ENCODE measurements at places on chromosomes 2 and 18. TPM values are rescaled to one million over a fixed set of nuclear protein-coding genes. Genes with fewer than 3 reads are reported as not detected.

DNA sequence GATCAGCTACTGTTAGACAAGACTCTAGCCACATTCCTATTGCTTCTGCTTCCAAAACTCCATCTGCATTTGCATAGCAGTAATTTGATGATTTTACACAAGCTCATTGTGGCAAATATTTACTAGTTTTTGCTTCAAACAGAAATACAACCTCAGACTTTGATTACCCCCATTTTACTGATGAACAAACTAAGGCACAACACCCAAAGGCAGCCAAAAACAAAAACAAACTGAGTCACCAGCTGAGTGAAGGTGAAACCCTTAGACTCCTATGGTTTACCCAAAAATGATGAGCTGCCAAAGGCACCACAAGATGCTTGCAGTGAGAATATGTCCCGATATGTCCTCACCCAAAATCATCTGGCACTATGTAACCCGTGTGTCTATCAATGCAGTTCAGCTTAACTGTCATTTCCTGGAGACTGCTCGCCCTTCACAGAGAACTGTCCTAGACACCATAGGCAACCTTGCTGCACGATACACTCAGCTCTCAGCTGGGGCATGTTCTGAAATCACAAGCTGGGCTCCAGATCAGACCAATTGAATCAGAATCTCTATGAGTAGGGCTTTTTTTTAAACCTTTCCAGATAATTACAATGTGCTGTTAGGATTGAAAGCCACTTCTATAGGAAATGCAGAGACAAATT, 4.1 kb upstream of the EVA1A start:
- DNase-seq: no peak

The CXCR1 gene
- not detected for total RNA-seq

DNA sequence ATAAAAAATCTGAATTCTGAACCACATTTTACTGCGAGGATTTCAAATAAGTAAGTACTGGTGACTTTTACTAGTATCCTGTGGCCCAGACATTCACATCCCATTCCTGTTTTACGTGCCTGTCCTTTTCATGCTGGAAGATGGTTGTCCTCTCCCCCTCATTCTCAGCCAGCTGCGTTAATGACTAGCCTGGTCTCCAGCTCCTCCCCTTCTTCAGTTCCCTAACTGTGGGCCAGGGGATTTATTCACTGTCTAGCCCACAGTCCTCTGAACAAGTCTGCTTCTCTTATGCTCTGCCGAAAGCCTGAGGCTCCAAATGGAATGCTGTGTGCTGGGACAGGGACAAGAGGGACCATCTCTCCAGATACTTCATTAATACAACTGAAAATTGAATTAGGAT, 373.9 kb downstream of the PTPRM start:
- no peak for DNase-seq

DNA sequence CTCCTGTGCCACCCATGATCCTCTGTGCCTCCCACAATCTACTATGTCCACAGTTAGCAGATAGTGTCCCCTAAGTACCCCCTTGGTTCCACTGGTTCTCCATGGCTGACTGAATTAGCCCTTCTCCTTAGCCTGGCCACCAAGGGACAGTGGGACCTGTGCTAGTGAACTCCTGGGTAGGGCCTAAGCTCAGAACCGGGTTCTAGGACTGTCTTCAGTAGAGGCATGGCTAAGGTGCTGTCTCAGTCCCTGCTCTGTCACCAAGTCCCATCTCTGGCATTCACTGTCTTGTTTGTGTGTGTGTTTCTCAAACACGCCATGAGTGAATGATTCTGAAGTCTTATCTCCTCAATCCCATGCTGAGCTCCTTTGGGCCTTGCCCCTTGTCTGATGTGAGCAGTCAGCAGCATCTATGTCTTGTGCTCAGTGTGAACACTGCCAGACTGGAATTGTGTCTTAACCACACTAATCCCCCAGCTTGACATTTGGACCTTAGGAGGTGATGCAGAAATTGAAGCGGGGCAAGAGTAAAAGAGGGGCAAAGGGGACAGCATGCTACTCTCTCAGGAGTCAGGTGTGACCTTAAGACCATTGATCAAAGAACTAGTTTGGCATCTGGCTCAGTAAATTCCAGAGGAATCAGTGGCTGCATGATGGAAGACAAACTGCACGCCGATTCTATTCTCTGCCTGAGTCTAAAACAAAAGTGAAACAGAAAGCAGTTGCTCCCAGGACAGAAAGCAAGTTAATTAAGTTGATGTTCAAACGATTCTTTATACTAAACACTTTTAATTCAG, 190.5 kb downstream of the ALPK2 start:
- no peak for DNase-seq

- peak; percentile 58 for DNase-seq
These were observed 36.8 kb upstream of the EML4 start for GRCh38 chr2:42132191-42132965.

DNA sequence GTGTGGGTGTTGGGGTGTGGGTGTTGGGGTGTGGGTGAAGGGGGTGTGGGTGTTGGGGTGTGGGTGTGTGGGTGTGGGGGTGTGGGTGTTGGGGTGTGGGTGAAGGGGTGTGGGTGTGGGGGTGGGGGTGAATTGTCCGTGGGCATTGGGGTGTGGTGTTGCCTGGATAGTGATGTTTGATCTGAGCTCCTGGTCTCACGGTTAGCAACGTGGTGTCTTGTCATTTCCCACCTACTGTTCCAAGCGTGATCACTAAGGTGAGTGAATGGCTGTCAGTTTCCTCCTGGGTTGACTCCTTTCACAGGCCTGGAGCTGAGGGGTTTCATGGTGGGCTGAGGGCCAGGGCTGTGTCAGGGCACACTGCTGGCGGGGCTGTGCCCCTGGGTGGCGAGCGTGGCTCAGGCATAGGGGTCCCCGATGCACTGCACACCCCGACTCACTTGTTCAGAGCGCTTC, 27.2 kb downstream of the RTP5 start:
- DNase-seq: no peak

Data from LHCN-M2 (cell line).